ENCODE measurements at places on chromosomes 7 and 10. TPM values are rescaled to one million over a fixed set of nuclear protein-coding genes. Genes with fewer than 3 reads are reported as not detected.

The PPP1R3A gene
- not detected for polyA plus RNA-seq

The ATRNL1 gene
- 38.8 TPM for polyA plus RNA-seq

The SNX8 gene
- polyA plus RNA-seq: 36.2 TPM

The NKX2-3 gene
- not detected for polyA plus RNA-seq

The SLC26A3 gene
- 0.10 TPM for polyA plus RNA-seq

- DNase-seq: no peak
Observed at GRCh38 chr10:49298983-49299815, at the start of gene C10orf71. C10orf71 (plus strand) TSS chr10:49299170; CDS start chr10:49322546, 23,376 bp downstream.

- DNase-seq: no peak
Observed at GRCh38 chr7:22983257-22983855, 30.6 kb downstream of the HYCC1 start.

DNA sequence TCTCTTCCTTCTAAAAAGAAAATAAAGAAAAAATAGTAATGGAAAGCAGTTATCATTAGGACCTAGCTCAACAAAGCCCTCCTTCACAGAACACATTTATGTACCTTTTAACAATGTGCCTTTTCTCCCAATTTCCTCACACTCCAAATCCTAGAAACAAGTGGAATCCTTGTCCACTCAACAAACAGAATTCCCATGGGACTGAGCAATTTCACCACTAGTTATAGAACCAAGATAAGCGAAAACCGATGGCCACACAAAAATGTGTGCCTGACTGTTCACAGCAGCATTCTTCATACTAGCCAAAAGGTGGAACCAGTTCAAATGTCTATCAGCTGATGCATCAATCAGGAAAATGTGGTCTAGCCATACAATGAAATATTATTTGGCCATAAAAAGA lies 17.3 kb downstream of the DCLRE1C start:
- DNase-seq: no peak

GRCh38 chr7:41826641-41827040 lies 123.8 kb upstream of the INHBA start:
- DNase-seq: no peak

DNA sequence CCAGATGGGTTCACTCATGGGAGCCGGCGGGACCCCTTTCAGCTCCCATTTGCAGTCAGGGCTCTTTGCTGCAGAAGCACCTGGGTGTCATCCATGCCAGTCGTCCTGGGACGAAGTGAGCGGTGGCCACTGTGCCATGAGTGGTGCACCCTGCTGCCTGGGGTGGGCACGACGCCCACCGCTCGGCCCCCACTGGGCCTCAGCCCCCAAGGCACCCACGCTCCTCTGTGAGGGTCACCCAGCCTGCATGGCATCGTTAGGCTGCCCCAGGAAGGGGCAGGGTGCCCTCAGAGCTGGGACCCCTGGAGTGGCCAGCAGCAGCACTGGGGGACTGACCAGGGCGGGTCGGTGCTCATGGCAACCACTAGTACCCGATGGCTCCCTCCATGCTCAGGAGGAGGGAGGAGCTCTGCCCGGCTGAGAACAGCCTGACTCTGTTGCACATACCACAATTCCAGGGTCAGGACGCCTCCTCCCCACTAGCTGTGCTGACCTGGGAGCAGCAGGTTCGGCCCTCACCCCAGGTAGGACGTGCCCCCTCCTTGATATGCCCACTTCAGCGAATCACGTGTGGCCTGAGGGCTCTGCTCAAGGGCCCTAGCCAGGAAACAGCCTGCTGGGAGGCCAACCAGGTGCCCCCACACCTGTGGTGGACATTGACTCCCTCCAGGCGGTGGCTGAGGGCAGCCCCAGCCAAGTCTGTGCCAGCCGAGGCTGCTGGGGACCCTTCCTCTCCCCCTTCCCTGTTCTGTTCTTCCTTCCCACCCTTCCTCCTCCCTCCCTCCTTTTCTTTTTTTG lies 28.5 kb upstream of the CFAP46 start:
- no peak for DNase-seq

DNA sequence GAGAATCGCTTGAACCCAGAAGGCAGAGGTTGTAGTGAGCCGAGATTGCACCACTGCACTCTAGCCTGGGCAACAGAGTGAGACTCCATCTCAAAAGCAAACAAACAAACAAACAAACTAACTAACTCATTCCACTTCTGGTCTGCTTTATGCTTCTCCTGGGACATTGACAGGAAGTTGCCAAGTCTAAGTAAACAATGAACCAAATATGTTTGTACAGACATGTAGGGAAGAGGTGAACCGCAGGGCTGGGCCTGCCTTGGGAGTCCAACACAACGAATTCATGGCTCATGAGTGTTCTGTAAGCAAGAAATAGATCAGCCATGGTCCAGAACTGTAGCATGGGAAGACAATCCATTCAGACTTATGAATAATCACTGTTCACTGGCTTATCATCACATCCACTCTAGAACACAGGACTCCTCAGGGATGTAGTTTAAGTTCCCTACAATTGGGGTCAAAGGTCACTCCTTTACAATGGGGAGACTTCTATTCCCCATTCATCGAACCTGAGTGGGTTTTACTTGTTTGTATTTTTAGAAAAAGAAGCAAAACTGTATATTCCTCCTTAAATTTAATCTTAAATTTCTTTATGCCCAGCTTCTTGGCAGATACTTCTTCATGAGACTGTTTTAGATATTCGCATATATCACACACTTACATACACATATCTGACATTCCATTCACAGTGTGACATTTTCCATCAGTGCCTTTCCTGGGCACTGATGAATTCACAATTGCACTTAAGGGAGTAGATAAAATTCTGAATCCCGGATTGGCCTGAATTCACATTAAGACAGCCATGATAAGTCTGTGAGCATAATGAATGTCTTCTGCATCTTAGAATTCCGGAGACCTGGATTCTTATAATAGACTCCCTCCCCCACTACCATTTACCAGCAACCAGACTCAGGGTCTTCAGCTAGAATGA lies 159.1 kb upstream of the EEPD1 start:
- DNase-seq: no peak

- DNase-seq: no peak
Observed at GRCh38 chr10:116947841-116948529, 57.0 kb downstream of the SHTN1 start.

DNA sequence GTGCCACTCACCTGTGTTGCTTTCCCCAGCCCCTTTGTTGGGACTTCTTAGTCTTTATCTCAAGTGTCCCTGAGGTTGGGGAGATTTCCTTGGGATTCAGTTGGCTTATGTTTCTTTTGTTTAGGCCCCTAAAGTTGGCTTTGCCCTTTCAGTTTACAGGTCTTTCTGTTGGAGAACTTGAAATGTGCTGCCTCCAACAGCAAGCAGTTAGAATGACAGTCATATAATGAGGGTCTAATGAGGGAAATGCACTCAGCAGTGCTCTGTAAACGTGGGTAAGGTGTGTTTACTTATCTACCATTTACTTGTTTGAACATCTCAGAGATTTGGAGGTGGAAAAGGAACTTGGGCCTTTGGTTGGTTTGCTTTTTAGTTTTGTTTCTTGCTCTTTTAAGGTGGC lies 191.4 kb upstream of the STK17A start:
- DNase-seq: no peak

DNA sequence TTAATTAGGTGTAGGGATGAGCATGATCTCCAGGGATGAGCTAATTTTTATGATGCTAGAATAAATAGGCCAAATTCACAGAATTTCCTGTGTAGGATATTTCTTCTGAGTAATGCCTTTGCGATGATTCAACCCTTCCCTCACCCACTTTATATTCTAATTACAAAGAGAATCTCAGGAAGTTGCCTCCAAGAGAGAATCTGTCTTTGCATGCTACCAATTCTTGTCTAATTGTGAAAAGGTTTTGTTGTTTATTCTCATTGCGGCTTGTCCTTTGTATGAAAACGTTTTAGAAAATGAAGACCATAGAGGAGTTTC lies 6.3 kb downstream of the C7orf57 start:
- no peak for DNase-seq

- no peak for DNase-seq
Observed at GRCh38 chr7:75711656-75712514, 26.9 kb downstream of the HIP1 start.

GRCh38 chr10:21510241-21511094 lies 15.0 kb downstream of the SKIDA1 start:
- no peak for DNase-seq

DNA sequence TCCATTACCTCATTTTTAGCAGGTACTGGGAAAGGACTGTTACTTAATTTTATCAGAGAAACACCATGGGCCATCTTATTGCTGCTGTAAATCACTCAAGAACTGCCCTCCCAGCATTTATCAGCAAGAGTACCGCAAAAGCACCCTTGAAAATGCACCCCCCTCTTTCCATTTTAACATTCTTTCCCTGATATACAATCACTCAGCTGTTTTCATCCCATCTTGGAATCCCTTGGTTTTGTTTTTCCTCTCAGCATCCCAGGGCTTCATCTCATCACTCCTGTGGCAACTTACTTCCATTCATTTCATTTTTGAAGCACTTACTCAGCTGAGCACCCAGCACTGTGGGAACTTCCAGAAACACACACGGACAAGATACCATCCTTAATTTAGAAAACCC lies 36.5 kb downstream of the RAPGEF5 start:
- DNase-seq: no peak

DNA sequence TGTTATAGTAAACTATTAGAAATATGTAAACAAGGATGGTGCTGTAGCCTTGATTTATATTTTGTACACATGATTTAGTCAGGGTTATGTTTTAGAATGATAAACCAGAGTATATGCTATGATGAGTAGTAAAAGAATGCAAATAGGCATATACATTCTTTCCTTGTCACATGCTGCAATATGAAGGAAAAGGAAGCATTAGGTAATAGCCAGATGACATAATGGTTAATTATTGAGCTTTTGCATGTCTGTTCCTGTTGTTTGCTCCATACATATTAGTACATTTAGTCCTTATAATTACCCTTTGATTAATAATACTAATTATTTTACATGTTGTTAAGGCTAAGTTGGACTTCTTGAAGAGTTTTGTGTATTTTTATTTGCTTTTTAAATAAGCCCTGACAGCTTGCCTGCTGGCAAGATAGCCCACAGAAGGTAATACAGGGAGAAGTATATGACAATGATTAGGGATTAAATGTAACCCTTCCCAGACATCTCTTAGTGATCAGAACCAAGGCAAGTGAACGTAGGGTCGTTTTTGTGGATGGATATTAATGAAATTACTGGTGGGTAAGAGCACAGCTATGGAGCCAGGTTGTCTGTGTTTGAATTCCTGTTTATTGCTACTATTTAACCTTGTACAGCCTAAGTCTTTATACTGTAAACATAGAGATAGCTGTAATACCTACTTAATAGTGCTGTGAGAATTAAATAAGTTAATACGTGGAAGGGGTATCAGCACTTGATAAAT lies 68.4 kb downstream of the PHTF2 start:
- DNase-seq: no peak

DNA sequence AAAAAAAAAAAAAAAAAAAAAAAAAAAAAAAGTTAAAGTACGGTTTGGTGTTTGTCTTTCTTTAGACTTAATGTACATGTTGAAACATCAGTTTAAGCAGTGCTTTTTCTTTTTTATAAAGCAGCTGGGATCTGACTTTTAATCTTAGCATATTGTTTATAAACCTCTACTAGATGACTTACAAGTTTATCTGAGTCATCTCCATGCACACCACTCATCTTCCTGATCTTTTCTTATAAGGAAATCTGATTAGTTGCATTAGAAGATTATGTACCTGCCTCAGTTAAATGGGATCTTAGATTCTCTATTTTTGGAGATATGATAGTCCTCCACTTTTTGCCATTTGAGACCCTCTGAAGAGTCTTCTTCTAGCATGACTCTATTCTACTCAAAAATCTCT lies 391.9 kb upstream of the LRGUK start:
- DNase-seq: no peak

DNA sequence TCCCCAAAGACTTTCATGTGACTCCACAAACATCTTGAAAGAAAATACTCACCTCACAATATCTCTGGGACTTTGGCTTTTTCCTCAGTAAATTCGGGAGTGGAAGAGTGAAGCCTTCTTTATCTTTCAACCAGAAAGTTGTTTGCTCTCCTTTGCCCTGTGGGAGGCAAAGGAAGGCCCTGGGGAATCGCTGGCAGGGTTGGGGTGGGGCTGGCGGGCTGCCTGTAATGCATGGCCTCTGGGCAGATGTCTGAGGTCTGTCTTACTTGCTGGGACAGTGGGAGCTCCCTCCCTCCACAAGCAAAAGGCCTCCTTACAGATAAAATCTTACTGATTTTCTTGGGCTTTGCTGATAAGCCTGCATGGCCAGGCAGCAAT lies 24.9 kb downstream of the TECTB start:
- DNase-seq: no peak

GRCh38 chr7:21448974-21449373 lies 21.1 kb downstream of the SP4 start:
- DNase-seq: no peak

All from left renal pelvis (tissue), 4 donors.